Pons (tissue), 1 donor: ENCODE measurements at places on chromosomes 7 and 10.

DNA sequence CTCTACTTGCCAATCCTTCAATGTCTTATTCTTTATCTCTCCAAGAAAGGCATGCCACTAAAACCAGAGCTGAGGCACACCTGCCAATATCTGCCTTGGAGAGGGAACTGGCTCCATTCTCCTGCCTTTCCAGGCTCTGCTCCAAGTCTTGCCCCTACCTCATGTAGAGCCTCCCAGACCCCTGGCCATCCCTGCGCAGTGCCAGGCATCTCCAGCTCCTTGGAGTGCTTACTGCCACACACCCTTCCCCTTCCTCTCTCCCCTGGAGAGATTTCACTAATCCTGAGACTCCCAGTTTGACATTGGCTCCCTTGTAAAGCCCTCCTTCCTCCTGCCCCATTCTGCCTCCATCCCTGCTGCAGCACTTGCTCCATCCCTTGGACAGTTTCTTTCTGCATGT lies 255.2 kb upstream of the ZMIZ1 start:
- no peak for DNase-seq

GRCh38 chr7:86574006-86574405 lies 69.7 kb upstream of the GRM3 start:
- DNase-seq: no peak

DNA sequence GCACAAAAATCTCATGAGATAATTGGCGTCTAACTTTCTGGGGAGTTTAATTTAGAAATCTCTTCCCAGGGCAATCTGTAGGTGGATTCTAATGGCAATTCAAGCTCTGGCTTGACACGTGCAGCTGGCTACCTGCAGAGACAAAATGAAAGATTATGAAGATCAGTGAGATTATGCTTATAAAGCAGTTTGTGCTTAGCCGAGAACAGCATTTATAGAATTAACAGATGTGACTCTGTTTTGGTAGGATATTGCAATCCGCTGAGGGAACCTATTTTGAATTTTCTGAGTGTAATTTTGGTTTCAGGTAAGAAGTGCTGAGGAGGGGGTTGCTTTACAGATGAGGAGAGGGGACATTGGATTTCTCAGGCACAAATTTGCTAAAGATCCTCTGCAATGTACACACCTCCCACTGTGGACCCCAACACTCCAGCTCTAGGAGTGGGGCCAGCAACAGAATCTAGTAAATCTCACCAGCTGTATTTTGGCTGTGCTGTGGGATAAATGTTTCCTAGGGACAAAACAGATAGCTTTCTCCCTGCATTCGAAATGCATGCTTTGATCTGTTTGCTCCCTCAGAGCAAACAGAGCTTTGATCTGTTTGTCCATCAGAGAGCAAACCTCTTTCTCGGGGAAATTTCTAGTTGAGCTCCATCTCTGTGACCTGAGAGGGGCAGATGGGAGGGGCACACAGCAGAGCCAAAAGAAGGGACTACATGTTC lies 7.4 kb downstream of the GJD4 start:
- DNase-seq: no peak

DNA sequence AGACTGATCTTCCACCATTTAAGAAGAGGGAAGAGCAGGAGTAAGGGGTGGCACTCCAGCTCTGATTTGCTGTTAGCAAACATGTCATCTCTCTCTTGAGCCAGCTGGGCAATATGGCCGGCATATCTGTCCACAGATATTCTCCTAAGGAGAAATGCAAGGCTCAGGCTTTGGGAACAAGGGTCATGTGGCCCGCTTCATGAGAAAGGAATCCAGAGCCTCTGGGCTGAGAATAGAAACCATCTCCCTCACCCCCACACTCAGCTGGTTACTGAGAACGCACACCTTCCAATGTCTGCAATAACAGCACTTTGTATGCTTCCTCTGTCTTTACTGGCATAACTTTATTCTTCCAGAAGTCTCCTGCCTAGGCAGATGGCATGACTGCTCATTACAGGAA lies 171.2 kb downstream of the ELMO1 start:
- DNase-seq: no peak

GRCh38 chr7:149719912-149720335 lies 53.5 kb downstream of the ZNF467 start:
- no peak for DNase-seq

DNA sequence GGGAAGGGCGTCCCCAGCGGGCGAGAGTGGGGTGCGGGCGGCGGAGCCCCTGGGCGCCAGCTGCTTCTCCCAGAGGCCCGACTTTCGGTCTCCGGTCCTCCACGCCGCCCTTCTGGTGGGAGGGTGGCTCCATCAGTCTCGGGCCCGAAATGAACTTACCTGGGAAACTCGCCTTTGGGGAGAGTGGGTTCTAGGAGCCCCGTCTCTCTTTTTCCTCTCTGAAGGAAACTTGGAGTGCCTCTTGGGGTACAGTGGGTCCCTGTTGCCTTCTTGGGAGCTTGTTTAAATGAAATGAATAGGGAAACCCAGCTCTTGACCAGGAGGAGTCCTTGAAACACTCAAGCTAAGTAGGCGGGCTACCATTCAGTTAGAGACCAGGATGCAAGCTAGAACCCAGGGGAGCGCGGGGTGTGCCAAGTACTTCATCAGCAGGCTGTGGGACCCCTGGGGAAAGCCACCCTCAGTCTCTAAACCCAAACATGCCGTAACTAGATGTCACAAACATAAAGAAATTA lies 1.3 kb downstream of the SLC26A4 start:
- no peak for DNase-seq

DNA sequence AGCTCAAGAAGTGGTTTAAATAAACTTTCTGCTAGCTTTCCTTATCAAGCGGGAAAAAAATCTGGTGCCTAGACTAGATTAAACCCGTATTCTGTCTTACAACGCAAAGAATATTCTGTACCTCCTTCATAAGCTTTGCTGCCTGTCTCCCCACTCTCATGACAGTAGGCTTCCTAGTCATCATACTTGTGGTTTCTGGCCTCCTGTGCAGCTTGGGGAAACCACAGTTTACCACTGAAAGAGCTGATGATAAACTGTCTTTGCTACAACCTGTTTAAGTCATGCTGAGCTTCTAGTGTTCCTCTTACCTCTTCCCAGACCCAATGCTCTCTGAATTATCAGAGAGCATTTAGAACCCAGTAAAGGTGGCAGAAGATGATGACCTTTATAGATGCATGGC lies 55.0 kb downstream of the PODXL start:
- DNase-seq: no peak

DNA sequence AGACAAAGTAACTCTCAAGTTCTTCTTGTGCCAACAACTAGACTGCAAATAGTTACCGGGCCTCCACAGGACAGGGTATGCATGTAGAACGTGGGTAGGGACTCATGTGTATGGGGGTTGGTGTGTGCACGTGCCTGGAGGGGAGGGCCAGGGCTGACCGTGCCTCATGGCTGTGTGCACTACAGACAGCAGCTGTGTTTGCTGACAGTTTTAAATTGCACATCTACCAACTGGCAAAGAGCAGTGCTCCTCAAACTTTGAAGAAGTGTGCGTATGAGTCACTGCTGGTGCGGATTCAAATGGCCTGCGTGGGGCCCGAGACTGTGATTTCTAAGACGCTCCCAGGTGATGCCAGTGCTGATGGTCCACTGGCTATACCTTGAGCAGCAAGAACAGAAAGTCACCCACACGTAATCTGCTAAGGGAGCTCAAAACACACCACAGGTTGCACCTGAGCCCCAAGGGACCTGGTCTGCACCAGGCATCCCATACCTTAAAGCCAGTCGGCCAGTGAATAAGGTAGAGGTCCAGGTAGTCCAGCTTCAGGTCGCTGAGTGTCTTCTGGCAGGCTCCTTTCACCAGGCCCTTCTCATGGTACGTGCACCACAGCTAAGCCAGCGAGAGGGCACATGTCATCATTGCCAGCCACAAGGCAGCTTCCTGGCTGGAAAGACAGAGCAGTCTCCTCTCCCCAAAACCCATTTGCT lies 8.5 kb downstream of the AKR1B1 start:
- DNase-seq: no peak
